ENCODE measurements at places on chromosomes 13 and 19. TPM values are rescaled to one million over a fixed set of nuclear protein-coding genes. Genes with fewer than 3 reads are reported as not detected.

DNA sequence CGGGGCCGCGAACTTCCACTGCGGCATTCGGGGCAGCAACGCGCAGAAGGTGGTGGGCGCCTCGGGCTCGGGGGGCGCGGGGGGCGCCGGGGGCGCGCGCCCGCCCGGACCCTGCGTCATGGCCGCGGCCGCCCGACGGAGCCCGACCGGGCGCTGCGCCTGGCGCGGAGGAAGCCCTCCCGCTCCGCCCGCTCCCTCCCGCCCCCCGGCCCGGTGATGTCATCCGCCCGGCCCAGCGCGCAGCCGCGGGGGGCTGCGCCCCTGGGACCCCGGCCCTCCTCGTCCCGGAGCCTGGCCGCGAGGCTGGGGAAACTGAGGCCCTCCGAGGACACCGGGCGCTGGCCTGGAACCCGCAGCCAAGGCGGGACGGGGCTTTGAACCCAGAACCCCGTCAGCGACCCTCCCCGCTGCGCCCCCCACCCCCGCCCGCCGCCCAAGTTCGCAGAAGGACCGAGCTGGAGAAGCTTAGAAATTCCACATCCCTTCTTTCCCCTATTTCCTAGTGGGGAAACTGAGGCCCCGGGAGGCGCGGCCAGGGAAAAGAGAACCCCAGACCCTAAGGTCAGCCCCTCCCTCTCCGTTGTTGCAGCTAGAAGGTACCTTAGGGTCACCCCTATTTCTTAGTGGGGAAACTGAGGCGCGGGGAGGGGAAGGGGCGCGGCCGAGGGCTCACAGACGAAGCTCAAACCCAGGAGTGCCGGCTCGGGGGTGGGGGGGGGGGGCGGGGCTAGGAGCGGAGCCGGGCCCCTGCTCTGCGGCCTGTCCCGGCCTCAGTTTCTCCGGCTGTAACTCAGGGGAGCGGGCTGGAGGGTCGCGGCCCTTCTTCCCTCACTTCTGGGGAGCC, at the start of gene SHC2:
Gene SHC2, minus strand, starts transcription at position 157 of the 844 bp plus-strand sequence. Its CDS starts 37 bp downstream, at position 120.
- peaks cover 3% of the 10 kb centered on the region for H3K4me1 ChIP-seq
- peaks cover 18% of the 10 kb centered on the region for H3K27me3 ChIP-seq
- H3K27ac ChIP-seq: peak within 1 kb of the TSS; percentile 99
- H3K4me3 ChIP-seq: peak within 1 kb of the TSS; percentile 91

DNA sequence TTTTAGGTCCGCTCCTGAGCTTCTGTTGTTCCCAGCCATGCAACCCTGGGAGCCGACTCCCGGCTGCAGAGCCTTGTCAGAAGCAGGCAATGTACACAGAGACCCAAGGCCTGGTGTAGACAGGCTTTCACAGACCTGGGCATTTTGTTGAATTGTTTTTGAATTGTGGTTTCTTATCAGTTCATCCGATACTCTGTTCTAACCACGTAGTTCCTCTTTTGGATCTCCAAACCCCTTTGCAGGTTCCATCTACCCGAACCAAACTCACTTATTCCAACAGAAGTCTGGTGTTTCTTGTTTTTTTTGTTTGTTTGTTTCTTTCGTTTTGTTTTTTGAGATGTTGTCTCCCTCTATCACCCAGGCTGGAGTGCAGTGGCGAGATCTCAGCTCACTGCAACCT, 6.3 kb upstream of the NLRP2 start:
- no peaks in the 10 kb centered on the region for H3K4me1 ChIP-seq
- no peaks in the 10 kb centered on the region for H3K36me3 ChIP-seq
- H3K4me3 ChIP-seq: no peak overlapping the region
- no peak for DNase-seq
- no peak overlapping the region for H3K27ac ChIP-seq
- peaks cover 4% of the 10 kb centered on the region for H3K27me3 ChIP-seq

GRCh38 chr19:29409076-29409862, 116.5 kb upstream of the VSTM2B start:
- peaks cover 4% of the 10 kb centered on the region for H3K36me3 ChIP-seq
- H3K27me3 ChIP-seq: peaks cover 12% of the 10 kb centered on the region
- DNase-seq: no peak
- H3K4me1 ChIP-seq: peaks cover 21% of the 10 kb centered on the region
- H3K4me3 ChIP-seq: no peak overlapping the region

GRCh38 chr13:44508562-44509077, 67.5 kb downstream of the TSC22D1 start:
- H3K27ac ChIP-seq: no peak overlapping the region
- peaks cover 12% of the 10 kb centered on the region for H3K4me1 ChIP-seq
- no peaks in the 10 kb centered on the region for H3K36me3 ChIP-seq
- H3K27me3 ChIP-seq: no peaks in the 10 kb centered on the region
- no peak overlapping the region for H3K4me3 ChIP-seq

GRCh38 chr13:21897161-21897560, 226.3 kb downstream of the FGF9 start:
- H3K27me3 ChIP-seq: peaks cover 8% of the 10 kb centered on the region
- peaks cover 20% of the 10 kb centered on the region for H3K4me1 ChIP-seq
- DNase-seq: no peak
- H3K4me3 ChIP-seq: no peak overlapping the region
- no peaks in the 10 kb centered on the region for H3K36me3 ChIP-seq

The BICRA gene
- 55.5 TPM for total RNA-seq

DNA sequence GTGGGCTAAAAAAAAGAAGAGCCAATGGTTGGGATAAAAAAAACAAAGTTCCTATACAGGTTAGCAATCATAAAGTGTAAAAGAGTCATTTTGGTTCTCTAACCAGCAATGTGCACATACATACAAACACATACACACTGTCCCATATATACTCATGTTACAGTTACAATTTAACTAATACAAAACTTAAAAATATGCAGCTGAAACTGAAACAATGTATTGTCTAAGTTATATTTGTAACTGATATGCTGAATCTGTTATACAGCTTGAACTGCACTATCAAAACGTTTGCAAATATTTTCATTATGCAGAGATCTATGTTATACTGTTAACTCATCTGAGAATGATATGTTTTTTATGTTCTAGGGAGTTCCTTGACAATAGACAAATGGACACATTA, 173.7 kb downstream of the KLF12 start:
- no peak overlapping the region for H3K4me3 ChIP-seq
- H3K27me3 ChIP-seq: no peaks in the 10 kb centered on the region
- no peak overlapping the region for H3K27ac ChIP-seq
- DNase-seq: no peak
- no peaks in the 10 kb centered on the region for H3K36me3 ChIP-seq
- no peaks in the 10 kb centered on the region for H3K4me1 ChIP-seq

DNA sequence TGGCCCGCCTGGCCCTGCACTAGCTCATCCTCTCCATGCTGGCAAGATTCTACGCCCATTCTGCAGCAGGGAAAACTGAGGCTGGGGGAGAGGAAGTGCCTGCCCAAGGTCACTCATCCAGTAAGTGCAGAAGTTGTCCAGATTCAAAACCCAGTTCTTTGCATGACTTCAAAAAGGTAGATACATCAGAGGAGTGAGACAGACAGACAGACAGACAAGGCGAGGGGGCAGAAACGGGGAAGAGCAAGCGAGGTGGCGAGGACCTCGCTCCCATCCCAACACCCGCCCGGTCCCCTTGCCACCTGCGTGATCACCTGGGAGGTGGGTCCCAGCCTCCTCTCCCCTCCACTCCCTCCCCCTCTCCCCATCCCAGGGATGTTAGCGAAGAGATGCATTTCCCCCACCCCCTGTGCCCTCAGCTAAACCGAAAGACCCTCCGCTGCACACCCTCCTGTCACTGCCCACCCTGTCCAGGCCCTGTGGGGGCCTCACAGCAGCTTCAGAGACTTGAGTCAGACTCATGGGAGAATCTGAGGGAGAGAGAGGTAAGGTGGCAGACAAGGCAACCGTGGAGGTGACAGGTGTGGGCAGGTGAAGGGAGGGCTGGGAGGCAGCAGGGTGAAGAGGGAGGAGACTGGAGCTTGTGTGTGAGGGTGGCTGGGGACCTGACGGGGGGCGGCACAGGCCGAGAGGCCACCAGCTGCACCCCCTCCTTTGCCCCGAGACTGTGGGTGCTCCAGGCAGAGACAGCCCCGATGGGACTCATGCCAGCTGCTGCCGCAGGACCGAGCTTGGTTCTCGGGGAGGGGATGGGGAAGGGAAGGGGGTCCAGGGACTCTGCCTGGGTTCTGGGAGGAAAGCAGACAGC, 18.9 kb downstream of the LRRC4B start:
- no peak for DNase-seq
- peak overlapping the region; percentile 46 for H3K4me3 ChIP-seq
- no peak overlapping the region for H3K27ac ChIP-seq
- peaks cover 5% of the 10 kb centered on the region for H3K36me3 ChIP-seq
- peaks cover 19% of the 10 kb centered on the region for H3K4me1 ChIP-seq

The C1QTNF9 gene
- not detected for total RNA-seq

- peaks cover 4% of the 10 kb centered on the region for H3K36me3 ChIP-seq
- H3K27me3 ChIP-seq: peaks cover 20% of the 10 kb centered on the region
- DNase-seq: no peak
- peaks cover 53% of the 10 kb centered on the region for H3K4me1 ChIP-seq
- peak overlapping the region; percentile 99 for H3K4me3 ChIP-seq
These were observed 2.8 kb downstream of the CHST8 start for GRCh38 chr19:33624586-33624985.

The UPK1A gene
- total RNA-seq: not detected

- no peak for DNase-seq
- H3K36me3 ChIP-seq: peaks cover 13% of the 10 kb centered on the region
- H3K27me3 ChIP-seq: peaks cover 11% of the 10 kb centered on the region
- no peak overlapping the region for H3K4me3 ChIP-seq
These were observed 20.7 kb downstream of the NAXD start for GRCh38 chr13:110636053-110636475.

DNA sequence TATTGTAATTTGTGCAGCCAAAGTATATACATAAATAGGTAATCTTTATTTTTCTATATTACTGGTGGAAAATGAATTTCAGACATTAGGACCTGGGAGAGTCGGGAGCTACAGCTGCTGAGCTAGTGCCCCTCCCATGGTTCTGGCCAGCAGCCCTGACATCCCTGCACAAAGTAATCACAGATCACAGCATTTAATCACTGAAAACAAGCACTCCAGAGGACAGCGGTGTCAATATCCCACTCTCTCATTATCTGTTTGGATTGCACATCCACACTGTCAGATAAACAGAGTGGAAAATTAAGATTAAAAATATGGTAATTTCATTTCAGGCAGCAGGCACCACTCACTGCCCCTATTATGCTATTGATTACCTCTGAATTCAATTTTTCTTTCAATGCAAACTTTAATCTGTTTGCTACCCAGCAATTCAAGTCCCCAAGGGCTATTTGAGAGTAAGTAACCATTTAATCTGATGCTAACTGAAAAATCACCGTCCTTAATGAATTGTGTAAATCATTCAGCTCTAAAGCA, 254.1 kb upstream of the SOX21 start:
- H3K4me3 ChIP-seq: peak overlapping the region; percentile 76
- no peak overlapping the region for H3K27ac ChIP-seq
- no peaks in the 10 kb centered on the region for H3K36me3 ChIP-seq
- peaks cover 1% of the 10 kb centered on the region for H3K4me1 ChIP-seq
- H3K27me3 ChIP-seq: peaks cover 7% of the 10 kb centered on the region

The LILRA6 gene
- total RNA-seq: not detected

The HIPK4 gene
- not detected for total RNA-seq

- H3K4me1 ChIP-seq: peaks cover 4% of the 10 kb centered on the region
- DNase-seq: no peak
- H3K4me3 ChIP-seq: no peak overlapping the region
- H3K27me3 ChIP-seq: no peaks in the 10 kb centered on the region
- H3K36me3 ChIP-seq: peaks cover 8% of the 10 kb centered on the region
These were observed 1.6 kb downstream of the SOHLH2 start for GRCh38 chr13:36212789-36213188.

The ACP5 gene
- total RNA-seq: not detected

DNA sequence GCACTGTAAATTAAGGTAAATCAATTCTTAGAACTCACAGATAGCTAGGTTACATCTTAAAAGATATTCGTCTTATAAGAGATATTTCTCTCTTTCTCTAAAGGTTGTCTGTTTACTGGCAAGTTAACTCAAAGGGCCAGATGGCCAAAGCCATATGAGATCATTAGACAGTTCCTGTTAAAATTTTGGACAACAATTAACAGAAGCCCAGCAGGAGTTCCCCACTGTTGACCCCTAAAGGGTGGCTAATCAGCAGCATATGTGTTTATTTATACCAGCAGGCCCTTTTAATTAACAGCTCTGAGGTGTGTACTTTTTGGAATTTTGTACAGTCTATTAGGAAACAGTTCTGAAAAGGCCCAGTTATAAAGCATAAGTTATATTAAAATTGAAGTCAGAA, 245.8 kb downstream of the LIG4 start:
- H3K27ac ChIP-seq: no peak overlapping the region
- H3K4me1 ChIP-seq: peaks cover 26% of the 10 kb centered on the region
- DNase-seq: no peak
- no peaks in the 10 kb centered on the region for H3K27me3 ChIP-seq

The CRLF1 gene
- 55.3 TPM for total RNA-seq

DNA sequence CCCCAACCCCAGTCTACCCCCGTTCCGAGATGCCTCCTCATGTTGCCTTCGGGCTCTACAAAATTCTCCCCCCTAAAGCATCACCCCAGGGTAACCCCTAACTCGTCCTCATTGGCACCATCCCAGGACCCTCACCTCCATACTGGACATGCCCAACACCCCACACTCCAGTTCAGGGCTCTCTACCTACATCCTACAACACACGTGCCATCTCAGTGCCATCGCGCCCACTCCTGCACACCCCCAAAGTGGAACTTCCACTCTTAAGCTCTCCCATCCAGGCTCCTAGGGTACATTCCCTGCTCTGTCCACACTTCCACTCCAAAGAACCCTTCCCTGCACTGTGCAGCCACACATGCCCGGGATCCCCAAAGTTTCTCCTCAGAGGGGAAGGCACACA, 827 bp upstream of the FKRP start:
- H3K27me3 ChIP-seq: peaks cover 7% of the 10 kb centered on the region
- no peak for DNase-seq
- peak overlapping the region; percentile 93 for H3K4me3 ChIP-seq
- H3K4me1 ChIP-seq: peaks cover 20% of the 10 kb centered on the region

GRCh38 chr13:34208336-34208735, 390.4 kb downstream of the RFC3 start:
- H3K27me3 ChIP-seq: no peaks in the 10 kb centered on the region
- H3K36me3 ChIP-seq: no peaks in the 10 kb centered on the region
- H3K4me3 ChIP-seq: no peak overlapping the region
- no peak for DNase-seq
- no peak overlapping the region for H3K27ac ChIP-seq
- peaks cover 3% of the 10 kb centered on the region for H3K4me1 ChIP-seq

DNA sequence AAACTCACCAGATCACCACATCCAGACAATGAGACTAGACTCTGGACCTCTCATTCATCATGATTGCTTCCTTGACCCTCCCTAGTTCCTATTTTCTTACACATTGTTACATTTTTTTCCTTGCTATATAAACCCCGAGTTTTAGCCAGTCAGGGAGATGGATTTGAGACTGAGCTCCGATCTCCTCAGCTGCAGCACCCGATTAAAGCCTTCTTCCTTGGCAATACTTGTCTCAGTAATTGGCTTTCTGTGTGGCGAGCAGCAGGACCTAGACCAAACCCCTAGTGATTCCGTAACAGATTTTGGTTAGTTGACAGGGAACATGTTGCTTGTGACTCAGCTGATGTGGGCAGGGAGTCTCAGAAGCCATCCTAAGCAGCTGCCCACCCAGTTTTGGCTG, 44.0 kb downstream of the SUCLA2 start:
- H3K27me3 ChIP-seq: no peaks in the 10 kb centered on the region
- no peak overlapping the region for H3K27ac ChIP-seq
- no peak overlapping the region for H3K4me3 ChIP-seq
- H3K4me1 ChIP-seq: no peaks in the 10 kb centered on the region

Data from glutamatergic neuron (in vitro differentiated cells).